ENCODE measurements at places on chromosomes 4 and X.
A peak's percentile ranks its signal among the peaks of the same experiment; 100 is the strongest.

DNA sequence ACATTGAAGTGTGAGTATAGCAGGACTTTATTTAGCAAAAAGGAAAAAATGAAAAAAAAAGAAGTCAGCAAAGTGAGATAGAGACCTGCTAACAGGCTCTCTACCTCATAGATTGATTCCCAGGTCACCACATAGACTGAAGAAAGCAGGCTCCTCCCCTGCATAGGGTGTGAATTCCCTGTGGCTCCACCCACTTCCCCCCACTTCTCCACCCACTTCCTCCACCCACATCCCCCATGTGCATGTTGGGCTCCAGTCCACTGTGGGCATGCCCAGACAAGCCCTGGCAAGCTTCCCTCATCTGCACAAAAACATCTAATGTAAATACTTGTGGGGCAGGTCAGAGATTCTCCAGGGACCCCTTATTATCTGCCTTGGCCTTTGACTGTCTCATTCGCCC is 97.8 kb downstream of the TMEM47 start:
- no peak for DNase-seq

- DNase-seq = no peak
Observed at GRCh38 chr4:168629566-168629965, 132.7 kb downstream of the PALLD start.

- no peak for DNase-seq
Observed at GRCh38 chr4:77310931-77311330, 153.9 kb downstream of the CCNG2 start.

DNA sequence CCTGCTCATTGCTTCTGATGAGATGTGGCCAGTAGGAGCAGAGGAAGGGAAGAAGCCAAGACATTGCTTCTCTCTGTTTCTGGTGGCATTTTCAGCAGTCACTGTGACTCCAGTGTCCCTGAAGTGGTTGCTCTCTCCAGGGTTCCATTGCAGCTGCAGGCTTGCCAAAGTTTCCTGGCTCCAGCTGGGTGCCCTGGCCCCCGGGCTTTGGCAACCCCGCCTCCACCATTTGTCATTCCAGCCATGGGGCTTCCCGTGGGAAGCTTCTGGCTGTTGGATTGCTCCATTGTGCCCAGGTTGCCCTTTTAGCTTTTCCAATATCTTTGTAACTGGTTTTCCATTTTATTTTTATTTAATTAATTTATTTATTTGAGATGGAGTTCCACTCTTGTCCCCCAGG is 12.7 kb downstream of the FGFBP1 start:
- no peak for DNase-seq

- no peak for DNase-seq
Observed at GRCh38 chrX:13607996-13608365, 38.6 kb downstream of the EGFL6 start.

GRCh38 chrX:129698150-129698549 is 40.6 kb upstream of the XPNPEP2 start:
- DNase-seq = no peak

DNA sequence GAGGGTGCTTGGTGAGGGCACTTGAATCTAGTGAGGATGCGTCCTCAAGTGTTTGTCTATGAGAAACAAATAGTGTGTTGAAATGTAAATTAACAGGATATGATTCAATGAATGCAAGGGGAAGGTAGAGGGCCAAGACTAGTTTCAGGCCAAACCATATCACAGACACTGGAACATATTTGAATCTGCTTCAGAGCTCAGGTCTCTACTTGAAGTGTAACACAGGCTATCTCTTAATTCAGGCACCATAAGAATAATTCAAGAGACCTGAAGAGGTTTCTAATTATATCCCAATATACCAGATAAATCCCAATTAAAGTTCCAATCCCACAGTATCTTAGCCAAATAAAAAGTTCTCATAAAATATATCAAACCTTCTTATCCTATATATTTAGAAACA is 146.5 kb upstream of the INTU start:
- no peak for DNase-seq

DNA sequence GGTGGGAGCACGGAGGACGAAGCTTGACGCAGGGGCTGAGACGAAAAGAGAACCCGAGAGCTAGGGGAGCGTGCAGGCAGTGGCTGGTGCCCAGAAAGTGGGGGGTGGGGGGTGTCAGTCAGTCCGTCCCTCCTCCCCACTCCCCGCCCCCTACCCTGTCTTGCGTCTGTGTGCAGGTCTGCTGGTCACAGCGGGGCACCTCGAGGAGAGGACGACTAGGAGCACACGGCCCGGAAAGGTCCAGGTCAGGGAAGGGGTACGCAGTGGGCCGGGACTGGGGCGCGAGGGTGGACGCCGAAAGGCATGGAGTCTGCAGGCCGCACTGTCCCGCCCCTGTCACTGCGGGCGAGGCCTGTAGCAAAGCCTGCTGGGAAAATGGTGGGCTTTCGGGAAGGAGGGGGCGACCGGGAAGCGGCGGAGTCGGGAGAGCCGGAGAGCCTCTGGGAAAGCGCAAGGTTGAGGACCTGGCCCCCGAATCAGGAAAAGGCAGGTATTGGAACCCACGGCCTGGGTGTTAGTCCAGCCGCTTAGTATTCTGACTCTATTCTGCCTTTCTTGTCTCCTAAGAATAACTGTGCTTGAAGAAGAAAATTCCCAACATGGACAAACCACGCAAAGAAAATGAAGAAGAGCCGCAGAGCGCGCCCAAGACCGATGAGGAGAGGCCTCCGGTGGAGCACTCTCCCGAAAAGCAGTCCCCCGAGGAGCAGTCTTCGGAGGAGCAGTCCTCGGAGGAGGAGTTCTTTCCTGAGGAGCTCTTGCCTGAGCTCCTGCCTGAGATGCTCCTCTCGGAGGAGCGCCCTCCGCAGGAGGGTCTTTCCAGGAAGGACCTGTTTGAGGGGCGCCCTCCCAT is 769 bp downstream of the TCEAL1 start:
- peak; percentile 87 for DNase-seq

DNA sequence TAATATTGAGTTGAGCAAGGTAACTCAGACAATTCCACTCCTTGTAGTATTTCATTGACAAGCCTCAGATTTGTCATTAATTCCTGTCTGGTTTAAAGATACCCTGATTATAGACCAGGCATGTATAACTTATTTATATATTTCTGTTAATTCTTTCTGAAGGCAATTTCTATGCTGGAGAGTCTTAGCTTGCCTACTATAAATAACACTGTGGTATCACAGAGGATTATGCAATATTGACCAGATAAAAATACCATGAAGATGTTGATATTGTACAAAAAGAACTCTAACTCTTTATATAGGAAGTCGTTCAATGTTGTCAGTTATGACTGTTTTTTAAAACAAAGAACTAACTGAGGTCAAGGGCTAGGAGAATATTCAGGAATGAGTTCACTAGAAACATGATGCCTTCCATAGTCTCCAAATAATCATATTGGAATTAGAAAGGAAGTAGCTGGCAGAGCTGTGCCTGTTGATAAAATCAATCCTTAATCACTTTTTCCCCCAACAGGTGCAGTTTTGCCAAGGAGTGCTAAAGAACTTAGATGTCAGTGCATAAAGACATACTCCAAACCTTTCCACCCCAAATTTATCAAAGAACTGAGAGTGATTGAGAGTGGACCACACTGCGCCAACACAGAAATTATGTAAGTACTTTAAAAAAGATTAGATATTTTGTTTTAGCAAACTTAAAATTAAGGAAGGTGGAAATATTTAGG is 821 bp downstream of the CXCL8 start:
- no peak for DNase-seq

DNA sequence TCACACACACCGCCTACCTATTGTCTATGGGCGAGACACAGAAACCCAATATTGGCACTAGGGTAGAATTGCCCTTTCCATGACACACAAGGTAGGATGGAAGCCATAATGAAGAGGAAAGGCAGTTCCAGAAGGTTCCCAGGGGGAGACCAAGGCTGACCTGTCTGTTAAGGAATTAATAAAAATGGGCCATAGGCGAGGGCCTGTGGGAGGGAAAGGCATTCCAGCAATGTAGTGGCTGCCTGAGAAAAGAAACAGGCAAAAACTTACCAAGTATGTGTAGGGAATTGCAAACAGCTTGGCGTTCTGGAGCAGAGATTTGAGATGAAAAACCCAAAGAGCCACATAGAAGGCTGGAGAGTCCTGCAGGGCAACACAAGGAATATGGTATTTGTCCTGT is 19.1 kb downstream of the MAGED2 start:
- no peak for DNase-seq

DNA sequence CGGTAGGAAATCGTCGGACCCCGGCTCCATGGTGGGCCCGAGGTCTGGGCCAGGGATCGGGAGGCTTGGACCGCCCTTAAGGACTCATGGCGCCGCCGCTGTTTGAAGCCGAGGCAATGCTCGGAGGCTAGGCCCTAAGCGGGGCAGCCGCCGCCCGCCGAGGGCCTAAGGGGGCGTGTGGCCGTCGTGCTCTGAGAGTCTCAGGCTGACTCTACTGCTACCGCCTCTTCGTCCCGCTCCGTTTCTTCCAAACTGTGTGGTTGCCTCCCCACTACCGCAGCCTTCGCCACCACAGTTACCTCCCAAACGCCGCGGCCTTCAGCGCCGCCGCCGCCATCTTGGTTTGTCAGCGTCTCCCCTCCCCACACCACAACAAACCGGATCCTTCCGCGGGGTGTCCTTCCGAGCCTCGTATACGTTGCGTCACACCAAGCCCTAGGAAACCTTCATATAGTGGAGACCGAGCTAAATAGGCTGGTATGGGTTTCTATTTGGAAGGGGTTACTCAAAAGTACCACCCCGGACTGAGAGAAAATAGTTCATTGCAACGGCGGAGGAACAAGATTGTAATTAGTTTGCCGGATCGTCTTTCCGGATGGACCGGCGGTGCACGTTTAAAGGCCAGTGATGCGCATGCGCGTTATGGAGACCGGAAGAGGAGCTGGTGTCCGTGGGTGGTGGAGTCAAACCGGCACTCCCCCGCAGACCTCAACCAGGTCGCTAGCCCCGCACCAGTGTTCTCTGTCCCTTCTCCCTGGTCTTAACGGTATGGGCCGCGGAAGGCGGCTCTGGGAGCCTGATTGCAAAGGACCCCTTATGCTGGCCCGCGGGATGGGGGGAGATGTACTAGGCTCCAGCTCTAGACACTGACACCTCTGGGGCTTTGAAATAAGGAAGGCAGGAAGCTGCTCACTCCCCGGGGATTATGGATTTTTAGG is at the start of gene KDM5C:
Gene KDM5C (minus strand): TSS at position 348 of the 938 bp plus-strand sequence. CDS start 318 bp downstream, at position 30.
- DNase-seq = peak; percentile 100

DNA sequence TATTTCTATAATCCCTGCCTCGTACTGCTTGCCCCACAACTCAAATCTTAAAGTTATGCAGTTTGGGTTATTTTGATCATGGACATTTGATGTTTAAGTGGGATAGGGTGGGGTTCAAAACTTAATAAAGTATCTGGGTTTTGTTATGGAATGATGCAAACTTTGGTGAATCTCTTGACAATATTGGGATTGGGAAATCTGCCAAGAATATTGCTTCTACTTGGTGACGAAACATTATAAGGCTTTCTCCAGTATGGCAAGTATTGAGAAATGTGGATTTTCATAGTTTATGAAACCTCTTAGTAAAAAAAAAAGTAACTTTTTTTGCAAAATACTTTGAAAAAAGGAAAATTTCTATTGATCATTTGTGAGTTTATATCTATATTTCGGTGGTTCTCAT is 130.8 kb upstream of the SFRP2 start:
- DNase-seq = no peak

GRCh38 chrX:40539214-40540142 is 41.3 kb upstream of the ATP6AP2 start:
- peak; percentile 16 for DNase-seq

All from retina (tissue), 1 donor.